COR-L47 (cell line): ENCODE measurements at places on chromosomes 1 and 21.

DNA sequence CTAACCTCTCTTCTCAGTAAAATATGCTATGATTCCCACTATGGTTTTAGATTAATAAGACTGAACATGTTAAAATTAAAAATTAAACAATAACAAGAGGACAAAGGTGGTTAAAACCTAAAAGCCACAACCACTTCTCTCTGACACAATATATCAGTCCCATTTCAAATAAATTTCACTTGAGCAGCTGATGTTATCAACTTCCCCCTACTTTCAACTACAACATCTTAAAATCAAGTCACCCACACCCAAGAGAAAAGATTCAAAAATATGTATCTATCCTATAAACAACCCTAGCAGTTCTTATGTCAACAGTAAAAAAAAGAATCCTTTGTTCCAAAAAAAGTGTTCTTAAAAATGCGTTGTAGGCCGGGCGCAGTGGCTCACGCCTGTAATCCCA, 7.5 kb downstream of the PUM1 start:
- no peak for DNase-seq

DNA sequence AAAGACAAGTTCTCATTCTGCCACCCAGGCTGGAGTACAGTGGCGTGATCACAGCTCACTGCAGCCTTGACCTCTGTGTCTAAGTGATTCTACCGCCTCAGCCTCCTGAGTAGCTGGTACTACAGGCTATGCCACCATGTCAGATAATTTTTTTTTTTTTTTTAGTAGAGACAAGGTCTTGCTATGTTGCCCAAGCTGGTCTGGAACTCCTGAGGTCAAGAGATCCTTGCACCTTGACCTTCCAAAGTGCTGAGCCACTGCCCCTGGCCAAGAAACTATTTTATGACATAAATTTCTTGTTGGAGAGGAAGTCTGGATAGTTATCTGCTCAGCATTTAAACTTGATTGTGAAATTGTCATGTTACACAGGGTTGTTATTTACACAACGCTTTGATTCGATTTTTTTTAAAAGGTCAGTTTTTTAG, 2.1 kb downstream of the SCCPDH start:
- no peak for DNase-seq

DNA sequence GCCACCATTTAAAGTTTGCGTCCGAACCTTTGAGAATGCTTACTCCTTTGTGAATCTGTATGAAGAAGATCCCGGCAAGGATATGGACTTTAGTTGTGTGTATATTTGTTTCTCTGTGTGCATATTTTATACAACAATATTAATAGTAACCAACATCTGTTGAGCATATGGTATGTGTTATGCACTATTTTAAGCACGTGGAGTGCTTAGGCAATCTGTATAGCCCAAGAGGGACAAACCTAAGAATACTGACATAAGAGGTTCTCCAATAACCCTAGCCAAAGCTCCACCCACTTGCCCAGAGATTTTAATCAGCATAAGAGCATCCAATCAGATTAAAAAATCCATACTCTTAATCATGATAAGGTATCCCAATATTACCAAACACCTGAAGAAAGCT, 92.7 kb downstream of the MAB21L3 start:
- no peak for DNase-seq

- DNase-seq = no peak
These were observed 611 bp downstream of the HSPG2 start for GRCh38 chr1:21936366-21937031.

GRCh38 chr21:45998871-45999580, 17.5 kb downstream of the COL6A1 start:
- no peak for DNase-seq

GRCh38 chr1:245264226-245264625, 109.4 kb downstream of the KIF26B start:
- DNase-seq = no peak

GRCh38 chr1:81731989-81732388, 68.7 kb upstream of the ADGRL2 start:
- DNase-seq = no peak

- DNase-seq = no peak
These were observed 8.6 kb downstream of the RIIAD1 start for GRCh38 chr1:151729966-151730291.

DNA sequence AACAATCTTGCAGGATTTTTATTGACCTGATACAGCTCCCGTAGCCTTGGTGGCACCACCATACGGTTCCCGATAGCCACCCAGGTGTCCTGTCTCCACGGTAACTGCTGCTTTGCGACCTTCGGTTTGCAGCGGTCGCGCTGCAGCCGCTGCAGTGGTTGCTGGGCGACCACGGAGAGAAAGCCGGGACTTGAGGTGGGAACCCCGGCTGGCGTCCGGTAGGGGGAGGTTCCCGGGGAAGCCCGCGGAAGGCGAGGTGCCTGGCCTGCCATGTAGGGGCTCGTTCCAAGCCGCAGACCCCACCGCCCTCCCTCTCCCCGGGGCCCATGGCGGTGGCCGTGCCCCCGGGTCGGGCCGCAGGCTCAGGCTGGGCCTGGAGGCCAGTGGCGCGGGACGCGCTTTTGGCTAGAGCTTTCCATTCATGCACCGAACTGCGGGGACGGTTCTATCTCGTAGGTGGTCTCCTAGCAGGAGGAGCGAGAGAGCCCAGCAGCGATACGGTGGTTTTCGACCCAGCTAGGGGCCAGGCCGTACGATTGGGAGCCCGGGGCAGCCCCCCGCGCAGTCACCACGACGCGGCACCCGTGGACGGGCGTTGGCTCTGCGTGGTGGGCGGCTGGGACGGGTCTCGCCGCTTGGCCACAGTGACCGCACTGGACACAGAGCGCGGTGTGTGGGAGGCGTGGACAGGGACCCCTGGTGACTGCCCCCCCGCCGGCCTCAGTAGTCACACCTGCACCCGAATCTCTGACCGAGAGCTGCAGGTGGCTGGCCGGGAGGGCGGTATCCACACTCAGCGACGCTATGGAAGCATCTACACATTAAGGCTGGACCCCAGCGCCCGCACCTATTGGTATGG, at the start of gene KLHDC9:
Gene KLHDC9, plus strand, starts transcription at position 152 of the 859 bp plus-strand sequence. Its CDS starts 175 bp downstream, at position 327.
- DNase-seq = peak; percentile 85
